ENCODE measurements at places on chromosomes 2 and 18.

DNA sequence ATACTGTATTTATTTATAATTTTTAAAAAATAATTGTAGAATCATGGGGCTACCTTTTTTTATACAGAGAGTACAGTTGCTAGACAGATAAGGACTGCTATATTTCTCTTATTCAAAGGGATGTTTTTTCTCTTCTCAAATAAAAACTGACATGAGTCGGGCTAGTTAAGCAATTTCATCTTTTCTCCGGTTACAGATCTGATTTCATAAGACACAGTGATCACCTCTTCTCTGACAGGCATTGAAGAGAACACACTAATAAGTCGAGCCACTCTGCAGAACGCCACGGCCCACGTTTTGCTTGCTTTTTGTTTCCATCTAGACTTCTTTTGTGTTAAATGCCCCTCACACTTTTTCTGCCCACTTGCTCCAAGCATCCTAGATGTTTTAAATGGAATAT, 85.4 kb downstream of the HNRNPLL start:
- no peak for DNase-seq

DNA sequence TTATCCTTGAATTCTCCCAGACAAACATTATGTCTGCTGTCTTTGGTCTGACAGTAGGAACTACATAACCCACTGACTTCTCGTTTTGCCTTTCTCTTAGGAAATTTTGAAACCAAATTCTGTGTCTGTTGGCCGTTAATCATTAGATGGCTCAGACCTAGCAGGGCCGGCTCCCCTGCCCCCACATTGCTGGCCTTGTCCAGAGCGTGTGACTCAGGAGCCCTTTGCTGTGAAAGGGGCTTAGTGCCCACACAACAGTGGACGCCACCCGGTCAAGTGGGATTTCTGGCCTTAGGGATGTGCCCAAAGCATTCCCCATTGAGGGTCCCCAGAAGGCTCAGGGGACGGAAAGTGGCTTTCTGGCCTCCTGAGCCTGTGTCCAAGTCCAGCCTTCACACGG, 137.5 kb downstream of the CTIF start:
- DNase-seq = no peak

DNA sequence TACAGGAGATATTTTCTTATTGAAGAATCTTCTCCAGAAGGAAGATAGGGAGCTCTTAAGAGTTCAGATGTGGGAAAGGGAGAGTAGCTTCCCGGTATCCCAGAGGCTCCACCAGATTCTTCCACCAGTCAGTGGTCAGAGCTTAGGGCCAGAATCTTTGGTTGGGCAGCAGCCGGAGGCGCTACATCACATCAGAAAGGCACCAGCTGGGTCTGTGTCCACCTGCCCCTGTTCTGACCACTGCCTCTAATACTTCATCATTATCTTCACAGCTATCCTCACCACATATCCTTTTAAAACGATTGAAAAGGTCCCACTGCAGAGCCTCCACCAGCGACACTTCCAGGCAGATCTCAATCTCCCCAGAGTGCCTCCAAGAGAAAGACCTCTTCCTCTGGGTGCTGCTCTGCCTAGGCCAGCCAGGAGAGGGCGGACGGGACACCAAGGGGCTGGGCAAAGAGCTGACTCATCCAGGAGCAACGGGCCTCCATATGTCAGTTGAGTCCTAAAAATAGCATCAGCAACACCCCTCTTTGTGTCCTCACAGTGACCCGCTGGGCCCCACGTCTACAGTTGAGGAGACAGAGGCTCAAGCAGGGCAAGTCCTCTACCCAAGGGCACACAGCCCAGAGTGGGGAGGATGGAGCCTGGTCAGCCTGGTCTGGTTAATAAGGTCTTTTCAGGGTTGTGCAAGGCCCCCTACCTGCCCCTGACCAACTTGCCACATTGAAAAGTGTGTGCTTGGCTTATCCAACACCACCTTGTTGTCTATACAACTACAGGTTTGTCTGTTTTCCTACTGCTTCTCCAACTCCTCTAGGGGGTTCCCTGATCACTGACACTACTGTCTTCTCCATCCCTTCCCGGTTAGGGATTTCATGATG, 81.2 kb downstream of the ADD2 start:
- no peak for DNase-seq

DNA sequence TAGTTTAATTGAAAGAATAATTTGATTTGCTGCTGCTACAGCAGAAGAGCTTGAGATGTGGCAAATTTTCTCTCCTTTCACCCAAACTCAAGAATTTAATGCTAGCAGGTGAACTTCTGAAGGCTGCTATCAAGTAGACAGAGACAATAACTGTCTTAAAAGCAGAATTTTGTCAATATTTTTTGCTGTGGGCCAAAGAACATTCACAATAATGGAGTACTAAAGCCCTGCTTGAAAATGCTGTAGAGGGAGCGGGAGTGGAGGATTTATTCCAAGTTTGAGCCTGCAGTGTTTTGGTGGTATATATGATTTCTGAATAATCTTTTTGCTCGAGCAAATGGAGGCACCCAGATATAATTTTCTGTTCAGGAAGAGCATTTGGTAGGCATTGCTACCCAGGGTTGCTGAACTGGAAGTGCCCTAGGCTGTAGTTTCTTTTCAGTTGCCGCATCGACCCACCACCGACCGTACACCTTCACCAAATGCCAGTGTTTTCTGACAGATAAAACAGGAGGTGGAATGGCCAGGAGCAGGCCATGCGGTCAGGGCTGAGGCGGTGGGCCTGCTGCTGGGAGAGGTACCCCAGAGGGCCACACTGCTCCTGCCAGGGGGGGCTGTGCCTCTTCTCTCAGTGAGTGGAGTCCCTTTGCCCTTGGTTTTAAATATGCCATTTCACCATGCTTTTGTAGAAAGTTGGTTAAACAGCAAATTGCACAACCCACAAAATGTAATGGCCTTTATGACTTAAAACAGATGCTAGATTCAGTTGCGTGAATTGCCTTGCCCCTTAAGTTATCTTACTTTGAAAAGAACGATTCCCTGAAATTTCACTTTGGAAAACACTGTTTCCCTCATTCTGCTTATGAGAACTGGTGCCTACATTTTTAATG, 36.4 kb downstream of the TSHZ1 start:
- no peak for DNase-seq

GRCh38 chr2:43055086-43055912, 171.1 kb downstream of the ZFP36L2 start:
- no peak for DNase-seq

GRCh38 chr18:68642003-68642402, 72.9 kb downstream of the TMX3 start:
- DNase-seq = no peak

DNA sequence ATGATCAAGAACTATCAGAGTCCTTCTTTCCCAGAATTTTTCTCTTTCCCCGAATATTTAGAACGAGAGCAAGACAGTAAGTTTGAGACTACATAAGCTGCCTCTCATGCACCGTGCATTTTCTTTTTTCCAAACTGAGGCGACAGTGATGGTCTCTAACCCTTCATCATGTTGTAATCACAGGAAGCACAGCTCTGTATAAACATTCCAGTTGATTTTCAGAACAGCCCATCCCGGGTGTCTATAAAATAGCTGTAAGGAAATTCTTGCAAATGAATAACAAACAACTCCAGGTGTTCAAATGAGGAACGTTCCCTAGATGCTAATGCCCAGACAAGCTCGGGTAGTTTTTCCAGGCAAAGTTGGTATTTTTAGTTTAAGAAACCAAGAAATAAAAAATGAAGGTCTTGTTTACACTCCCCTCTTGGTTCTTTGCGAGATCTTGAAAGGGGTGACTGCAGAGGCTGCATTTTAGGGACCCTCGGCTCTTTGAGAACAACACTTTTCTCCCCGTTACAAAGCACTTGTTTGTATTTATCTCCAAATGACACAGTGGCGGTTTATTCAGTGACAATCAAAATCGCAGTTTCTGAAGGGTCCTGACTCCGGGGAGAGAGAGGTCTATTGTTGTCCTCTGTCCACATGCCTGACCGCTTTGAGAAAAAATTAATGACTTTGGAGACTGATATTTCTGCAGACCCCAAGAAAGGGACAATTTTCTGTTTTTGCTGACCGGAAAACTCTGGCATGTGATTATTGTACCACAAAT, 101.1 kb upstream of the NCK2 start:
- DNase-seq = no peak

DNA sequence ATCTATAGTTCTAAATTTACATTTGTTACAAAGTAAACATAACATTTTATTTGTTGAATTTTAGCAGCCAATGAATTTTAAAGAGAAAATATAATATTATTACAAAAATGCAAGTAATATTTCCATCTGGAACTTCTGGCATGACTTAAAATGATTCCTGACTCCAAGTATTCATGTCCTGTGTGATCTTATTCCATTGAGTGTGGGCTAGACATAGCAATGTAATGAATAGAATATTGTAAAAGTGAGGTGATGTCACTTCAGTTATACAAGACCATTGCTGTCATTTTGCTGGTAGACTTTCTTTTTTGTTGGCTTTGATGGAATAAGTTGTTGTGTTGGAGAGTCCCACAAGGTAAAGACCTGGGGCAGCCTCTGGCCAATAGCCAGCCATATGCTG, 912.2 kb upstream of the PIK3C3 start:
- no peak for DNase-seq

- DNase-seq = no peak
Observed at GRCh38 chr2:25567406-25567805, 106.0 kb downstream of the DTNB start.

GRCh38 chr2:98869870-98870269, 66.2 kb downstream of the CRACDL start:
- DNase-seq = no peak

GRCh38 chr2:174573621-174574081, 24.0 kb downstream of the WIPF1 start:
- no peak for DNase-seq

GRCh38 chr2:190530248-190530900, 4.1 kb downstream of the NEMP2 start:
- DNase-seq = no peak

GRCh38 chr2:64244037-64244416, 99.8 kb upstream of the PELI1 start:
- no peak for DNase-seq

GRCh38 chr2:40062381-40062780, 283.3 kb upstream of the THUMPD2 start:
- DNase-seq = no peak

- no peak for DNase-seq
Observed at GRCh38 chr2:225137971-225138370, 95.7 kb upstream of the DOCK10 start.

- DNase-seq = no peak
Observed at GRCh38 chr2:29063646-29064345, 10.5 kb downstream of the PCARE start.

- DNase-seq = no peak
Observed at GRCh38 chr18:35072616-35073015, 31.4 kb downstream of the MAPRE2 start.

GRCh38 chr2:171128461-171128860, 32.2 kb downstream of the TLK1 start:
- no peak for DNase-seq

DNA sequence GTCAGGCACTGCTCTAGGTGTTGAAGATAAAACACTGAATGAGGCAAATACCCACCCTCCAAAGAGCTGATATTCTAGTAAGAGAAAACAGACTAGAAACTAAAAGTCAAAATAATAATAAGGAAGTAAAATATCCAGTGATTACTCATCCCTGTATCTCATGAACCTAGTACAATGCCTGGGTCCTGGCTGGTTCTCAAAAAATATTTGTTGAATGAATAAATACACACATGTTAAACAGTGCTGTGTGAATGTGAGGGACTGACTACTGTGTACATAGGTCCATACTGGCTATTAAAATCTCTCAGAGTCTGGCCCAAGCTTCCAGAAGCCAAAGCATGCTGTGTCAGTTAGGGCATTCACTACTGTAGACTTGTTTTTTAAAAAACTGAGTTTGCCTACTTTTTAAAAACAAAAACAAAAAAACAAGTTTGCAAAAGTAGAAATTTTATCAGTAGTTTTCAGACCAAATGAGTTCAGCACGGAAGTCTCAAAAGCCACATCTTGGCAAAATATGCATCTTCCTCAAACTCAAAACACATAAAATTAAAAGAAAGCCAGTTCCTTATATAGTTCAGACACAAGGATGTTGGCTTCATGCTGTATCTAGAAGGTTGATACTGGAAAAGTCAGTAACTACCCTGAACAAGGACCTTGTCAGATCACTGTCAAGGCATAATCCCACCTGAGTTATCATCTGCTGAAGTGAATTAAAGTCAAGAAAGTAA, 136.2 kb downstream of the THADA start:
- no peak for DNase-seq

GRCh38 chr2:133495226-133495625, 73.0 kb downstream of the NCKAP5 start:
- no peak for DNase-seq

- DNase-seq = no peak
Observed at GRCh38 chr2:149160701-149161217, 122.3 kb downstream of the LYPD6B start.

GRCh38 chr18:24234850-24235418, 96.1 kb downstream of the CABYR start:
- DNase-seq = no peak

GRCh38 chr2:10022041-10022421, 21.3 kb upstream of the KLF11 start:
- no peak for DNase-seq

GRCh38 chr2:205800224-205800623, 117.9 kb downstream of the NRP2 start:
- DNase-seq = no peak

- DNase-seq = no peak
Observed at GRCh38 chr2:47174733-47175361, 19.7 kb upstream of the STPG4 start.

GRCh38 chr2:232319803-232320442, 58.6 kb upstream of the ALPP start:
- DNase-seq = no peak

DNA sequence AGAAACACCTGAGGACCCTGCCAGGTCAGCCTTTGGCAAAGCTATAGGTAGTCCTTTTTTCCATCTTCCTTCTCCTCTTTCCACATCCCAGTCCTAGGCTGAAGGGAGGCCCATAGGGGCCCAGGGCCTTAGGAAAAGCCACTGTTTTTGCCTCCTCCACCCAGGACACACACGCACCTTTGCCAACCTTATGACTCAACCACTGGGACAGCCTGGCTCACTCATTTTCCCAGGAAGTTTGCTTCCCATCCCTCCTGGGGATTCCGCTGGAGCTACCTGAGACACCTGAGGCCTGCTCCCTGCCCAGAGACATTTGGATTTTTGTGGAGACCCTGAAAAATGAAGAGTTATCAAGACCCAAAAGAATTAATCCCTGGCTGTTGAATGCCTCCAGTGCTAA, 273.4 kb upstream of the SIX2 start:
- DNase-seq = no peak

GRCh38 chr18:48676756-48677368, 138.0 kb downstream of the CTIF start:
- no peak for DNase-seq
